ENCODE measurements at places on chromosomes 7 and 10.

DNA sequence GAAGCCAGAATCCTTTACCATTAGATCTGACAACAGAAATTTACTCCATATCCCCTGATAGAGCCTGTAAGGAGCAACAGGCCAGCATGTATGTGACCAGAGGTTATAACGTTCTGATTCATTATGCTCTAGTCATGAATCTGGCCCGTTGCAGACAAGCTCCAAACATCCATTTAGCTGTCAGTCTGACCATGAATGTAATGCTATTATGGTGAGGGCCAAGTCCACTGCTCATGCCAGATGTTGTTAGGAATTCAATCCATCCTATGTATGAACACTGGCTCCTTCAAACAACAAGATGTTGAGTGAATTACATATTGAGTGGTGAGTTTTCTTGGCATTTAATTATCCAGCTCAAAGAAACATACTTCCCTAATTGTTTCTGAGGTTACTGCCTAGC is 610.1 kb upstream of the ANKRD30A start:
- no peak for DNase-seq

- DNase-seq = no peak
Observed at GRCh38 chr7:20793694-20794394, 7.2 kb upstream of the SP8 start.

DNA sequence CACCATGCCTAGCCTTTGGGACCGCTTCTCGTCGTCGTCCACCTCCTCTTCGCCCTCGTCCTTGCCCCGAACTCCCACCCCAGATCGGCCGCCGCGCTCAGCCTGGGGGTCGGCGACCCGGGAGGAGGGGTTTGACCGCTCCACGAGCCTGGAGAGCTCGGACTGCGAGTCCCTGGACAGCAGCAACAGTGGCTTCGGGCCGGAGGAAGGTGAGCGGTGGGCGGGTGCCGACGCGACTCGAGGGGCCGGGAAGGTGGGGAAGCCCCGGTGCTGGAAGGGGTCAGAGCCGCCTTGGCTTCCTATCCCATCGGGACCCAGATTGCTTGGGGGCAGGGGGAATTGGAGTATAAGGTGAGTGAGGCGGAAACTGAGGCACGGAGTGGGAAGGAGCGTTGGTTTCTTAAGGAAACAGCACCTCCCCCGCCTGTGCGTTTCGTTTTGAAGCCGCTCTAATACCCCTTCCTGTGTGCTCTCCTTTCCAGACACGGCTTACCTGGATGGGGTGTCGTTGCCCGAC is 547 bp downstream of the DDIT4 start:
- DNase-seq = no peak

GRCh38 chr7:44078521-44078920 is 3.8 kb downstream of the POLM start:
- DNase-seq = no peak

- no peak for DNase-seq
Observed at GRCh38 chr7:84248267-84248666, 53.7 kb upstream of the SEMA3A start.

- no peak for DNase-seq
Observed at GRCh38 chr10:61366365-61366764, 86.8 kb downstream of the TMEM26 start.

DNA sequence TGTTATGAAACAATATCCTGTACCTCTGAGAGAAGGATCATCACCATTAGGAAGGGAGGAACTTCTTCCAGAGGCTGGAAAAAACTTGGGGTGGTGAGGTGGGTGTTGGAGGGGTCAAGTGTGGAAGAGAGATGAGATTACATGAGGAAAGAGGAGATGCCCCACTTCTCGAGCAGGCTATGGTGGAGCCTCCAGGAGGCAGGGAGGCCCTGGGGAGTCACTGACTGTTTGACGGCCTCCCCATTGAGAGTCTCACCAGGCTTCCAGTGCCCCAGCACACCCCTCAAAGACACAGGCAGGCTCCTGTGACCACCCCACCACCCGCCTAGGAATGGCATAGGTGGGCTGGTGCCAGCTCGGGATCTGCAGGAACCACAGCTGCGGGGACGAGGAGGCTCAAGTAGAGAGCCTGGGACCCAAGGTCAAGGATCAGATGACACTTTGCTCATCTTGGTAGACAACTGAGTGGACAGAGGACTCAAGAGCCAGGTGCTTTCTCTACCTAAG is 185.3 kb upstream of the GDF10 start:
- no peak for DNase-seq

DNA sequence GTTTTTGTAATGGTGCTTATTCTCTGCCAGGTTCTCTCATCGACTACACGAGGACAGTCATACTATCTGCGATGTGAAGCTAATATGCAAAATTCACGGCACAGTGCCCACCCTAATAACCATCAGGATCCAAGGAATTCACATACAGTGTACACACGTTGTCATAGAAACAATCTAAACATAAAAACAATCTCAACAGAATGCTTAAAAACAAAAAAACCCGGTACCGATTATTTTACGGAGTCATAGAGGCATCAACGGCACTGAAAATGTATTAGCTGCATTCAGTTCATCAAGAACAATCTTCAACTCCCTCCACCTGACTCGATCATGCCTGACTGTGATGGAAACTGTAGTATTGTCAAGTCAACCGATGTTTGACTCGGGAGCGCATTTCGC is 628 bp downstream of the MRPS33 start:
- no peak for DNase-seq

- DNase-seq = no peak
Observed at GRCh38 chr7:155959894-155960293, 147.6 kb upstream of the SHH start.

- DNase-seq = no peak
Observed at GRCh38 chr10:66405566-66405965, 520.3 kb upstream of the LRRTM3 start.

GRCh38 chr7:92904244-92905131 is 68.1 kb upstream of the CDK6 start:
- DNase-seq = no peak

- no peak for DNase-seq
Observed at GRCh38 chr10:114691442-114691941, 33.4 kb upstream of the ABLIM1 start.

Measured in NCI-H1694 (cell line).